ENCODE measurements at places on chromosomes 1 and 21.

- DNase-seq, result no peak
Observed at GRCh38 chr1:91546876-91547275, 46.2 kb downstream of the CDC7 start.

DNA sequence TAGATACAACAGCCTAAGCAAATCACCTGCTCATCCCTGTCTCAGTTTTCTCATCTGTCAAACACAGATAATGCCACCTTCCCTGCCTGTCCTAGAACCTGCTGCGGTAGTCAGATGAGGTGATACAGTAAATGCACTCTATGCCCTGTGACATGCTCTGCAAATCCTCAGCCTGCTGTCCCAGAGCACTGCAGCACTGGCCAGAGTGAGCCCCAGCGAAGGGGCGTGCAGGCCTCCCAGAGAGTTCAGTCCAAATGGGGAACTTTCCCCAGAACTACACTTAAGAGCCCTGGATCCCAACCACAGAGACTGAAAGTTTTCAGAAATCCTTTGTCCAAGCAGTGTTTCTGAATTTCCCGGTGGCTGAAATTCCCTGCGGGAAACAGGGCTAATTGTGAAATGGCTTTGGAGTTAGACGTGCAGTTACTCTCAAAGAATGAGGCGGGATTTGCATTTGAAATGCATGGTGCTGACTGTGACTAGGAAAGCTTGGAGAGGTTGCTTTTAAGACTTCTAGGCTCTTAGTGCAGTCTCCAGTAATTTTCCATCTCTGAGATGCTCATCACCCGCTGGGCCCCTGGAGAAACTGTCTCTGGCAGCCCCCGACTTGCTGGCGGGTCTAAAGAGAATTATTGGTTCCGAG is 206.5 kb upstream of the AJAP1 start:
- no peak for DNase-seq

DNA sequence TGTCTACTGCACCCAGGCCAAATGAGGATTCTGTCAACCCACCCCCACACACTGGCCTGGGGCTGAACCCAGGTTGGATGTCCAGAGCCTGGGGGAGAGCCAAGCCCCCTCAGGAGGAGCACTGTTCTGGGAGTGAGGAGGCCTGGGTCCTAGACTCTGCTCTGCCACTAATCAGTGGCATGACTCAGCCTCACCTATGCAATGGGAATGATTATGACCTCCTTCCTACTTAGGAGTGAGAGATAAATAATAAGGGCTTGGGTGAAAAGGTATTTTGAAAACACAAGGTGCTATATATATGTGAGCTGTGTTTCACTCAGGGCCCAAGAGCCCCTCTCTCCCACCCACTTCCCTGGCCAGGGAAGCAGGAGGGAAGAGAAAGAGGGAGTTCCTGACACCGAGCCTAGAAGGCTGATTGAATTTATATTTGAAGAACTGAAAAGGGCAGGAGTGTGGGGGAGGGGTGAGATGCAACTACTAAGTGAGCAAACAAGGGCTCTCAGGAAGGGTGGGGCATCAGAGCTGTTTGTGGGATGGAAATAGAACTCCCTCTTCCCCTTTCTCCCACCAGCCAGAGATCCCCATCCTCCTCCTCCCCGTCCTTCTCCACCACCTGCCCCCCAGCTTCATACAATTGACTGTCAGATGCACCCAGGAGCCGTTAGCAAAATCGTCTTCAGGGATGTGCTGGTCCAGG is 8.2 kb downstream of the IGSF9 start:
- DNase-seq, result no peak

GRCh38 chr1:164240081-164240480 is 318.9 kb upstream of the PBX1 start:
- no peak for DNase-seq

GRCh38 chr1:38186566-38186965 is 140.0 kb upstream of the POU3F1 start:
- DNase-seq, result no peak

- peak; percentile 92 for DNase-seq
Observed at GRCh38 chr1:155061381-155062150, 2.0 kb upstream of the EFNA4 start.

GRCh38 chr1:241773991-241774390 is 74.0 kb upstream of the EXO1 start:
- DNase-seq, result no peak

- DNase-seq, result no peak
Observed at GRCh38 chr1:173507205-173507846, 30.2 kb downstream of the PRDX6 start.

- no peak for DNase-seq
Observed at GRCh38 chr21:17783481-17784179, 35.5 kb downstream of the C21orf91 start.

- no peak for DNase-seq
Observed at GRCh38 chr21:42271065-42271464, 44.1 kb downstream of the TFF3 start.

- DNase-seq, result no peak
Observed at GRCh38 chr1:100876291-100876690, 18.4 kb downstream of the EXTL2 start.

GRCh38 chr1:5585256-5585655 is 407.0 kb downstream of the NPHP4 start:
- DNase-seq, result no peak

DNA sequence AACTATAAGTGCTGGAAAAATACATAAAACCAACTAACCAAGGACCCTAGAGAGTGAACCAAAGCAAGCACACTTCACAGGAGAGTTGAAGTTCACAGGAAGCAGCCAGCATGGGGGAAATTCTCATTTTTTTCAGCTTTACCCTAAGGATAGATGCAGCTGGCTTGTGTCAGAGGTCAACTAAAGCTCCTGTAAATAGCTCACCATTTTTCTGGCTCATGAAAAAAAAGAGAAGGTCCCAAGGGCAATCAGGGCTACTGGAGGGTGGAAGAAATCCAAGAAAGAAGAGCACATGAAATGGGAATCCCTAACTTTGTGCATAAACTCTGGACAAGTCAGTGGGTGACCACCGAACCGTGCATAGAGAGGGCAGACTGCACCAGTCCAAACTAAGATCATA is 58.3 kb downstream of the KCNJ15 start:
- DNase-seq, result no peak

- no peak for DNase-seq
Observed at GRCh38 chr1:93659822-93660503, 21.7 kb downstream of the BCAR3 start.

GRCh38 chr1:145962157-145963102 is 1.9 kb downstream of the ANKRD34A start:
- no peak for DNase-seq

GRCh38 chr1:181166377-181167196 is 78.1 kb downstream of the IER5 start:
- peak; percentile 45 for DNase-seq

DNA sequence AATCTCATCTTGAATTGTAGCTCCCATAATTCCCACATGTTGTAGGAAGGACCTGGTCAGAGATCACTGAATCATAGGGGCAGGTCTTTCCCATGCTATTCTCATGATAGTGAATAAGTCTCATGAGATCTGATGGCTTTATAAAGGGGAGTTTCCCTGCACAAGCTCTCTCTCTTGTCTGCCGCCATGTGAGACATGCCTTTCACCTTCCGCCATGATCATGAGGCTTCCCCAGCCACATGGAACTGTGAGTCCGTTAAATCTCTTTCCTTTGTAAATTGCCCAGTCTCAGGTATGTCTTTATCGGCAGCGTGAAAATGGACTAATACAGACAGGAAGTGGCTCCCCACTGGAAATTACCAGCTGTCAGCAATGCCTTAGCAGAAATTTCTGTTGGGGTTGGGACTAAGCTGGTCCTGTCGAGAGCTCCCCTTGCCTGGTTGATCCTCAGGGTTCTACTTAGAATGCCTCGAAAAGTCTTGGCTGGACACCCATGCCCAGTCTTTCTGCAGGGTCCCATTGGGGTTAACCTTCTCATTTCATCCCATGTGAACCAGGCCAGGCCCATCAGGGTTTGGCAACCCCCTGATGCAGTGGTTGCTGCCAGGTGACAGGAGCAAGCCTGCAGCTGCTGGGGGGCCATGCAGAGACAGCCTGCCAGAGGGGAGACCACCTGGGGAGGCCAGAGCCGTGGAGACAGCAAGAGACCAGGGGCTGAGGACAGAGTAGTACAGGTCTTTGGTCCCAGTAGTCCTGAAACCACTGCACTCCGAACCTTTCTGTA is 2.8 kb upstream of the ABCG1 start:
- no peak for DNase-seq

- no peak for DNase-seq
Observed at GRCh38 chr1:226044514-226045101, 17.9 kb upstream of the H3-3A start.

DNA sequence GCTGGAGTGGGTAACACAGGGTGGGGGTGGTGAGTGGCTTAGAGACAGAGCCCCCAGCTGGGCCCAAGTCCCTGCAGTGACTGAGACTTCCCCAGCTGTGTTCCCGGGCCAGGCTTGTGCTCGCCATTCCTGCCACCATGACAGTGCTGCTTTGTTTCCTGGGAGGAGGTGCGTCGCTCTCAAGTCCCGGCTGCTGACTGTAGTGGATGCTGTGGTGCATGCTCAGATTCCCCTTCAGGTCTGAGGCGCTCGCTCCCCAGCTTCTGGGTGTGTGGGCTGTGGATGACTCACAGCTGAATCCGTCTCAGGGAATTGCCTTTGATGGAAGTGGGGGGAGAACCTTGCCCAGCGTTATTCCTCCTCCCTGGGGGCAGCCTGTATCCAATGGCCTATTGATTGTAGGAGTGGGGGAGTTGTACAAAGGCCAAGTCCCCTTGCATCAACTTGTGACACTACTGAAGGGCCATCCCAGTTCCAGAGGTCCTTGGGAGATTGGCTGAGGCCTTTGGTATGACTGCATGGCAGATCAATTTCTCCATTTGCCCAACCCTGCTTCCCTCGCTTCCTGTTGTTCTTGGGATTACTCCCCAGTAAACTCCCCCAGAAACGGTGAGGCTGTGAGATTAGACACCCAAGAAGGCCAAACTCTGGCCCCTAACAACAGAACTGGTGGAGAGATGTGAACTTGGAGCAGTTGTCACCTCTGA is 17.8 kb upstream of the POU3F1 start:
- DNase-seq, result no peak

GRCh38 chr21:43916691-43917514 is 51.9 kb downstream of the AGPAT3 start:
- DNase-seq, result no peak

GRCh38 chr1:205570173-205570501 is 61.7 kb downstream of the ELK4 start:
- DNase-seq, result no peak

GRCh38 chr1:179775009-179775408 is 31.9 kb downstream of the FAM163A start:
- DNase-seq, result no peak

DNA sequence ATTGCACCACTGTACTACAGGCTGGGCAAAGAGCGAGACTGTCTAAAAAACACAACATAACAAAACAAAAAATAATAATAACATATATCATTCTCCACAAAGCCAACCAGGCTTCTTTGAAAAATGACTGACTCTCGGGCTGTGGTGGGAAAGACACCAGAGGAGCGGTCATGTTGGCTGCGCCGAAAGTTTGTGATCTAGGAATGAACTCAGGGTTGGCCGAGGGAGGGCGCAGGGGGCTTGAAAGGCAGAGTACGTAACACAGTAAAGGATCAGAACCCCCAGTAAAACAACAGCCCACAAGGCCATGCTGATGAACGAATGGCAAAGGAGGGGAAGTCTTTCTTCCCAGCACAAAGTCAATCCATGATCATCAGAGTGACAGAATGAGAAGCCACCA is 4.7 kb downstream of the SLC35E2B start:
- no peak for DNase-seq

- no peak for DNase-seq
Observed at GRCh38 chr1:14064649-14065442, 364.9 kb downstream of the PRDM2 start.

DNA sequence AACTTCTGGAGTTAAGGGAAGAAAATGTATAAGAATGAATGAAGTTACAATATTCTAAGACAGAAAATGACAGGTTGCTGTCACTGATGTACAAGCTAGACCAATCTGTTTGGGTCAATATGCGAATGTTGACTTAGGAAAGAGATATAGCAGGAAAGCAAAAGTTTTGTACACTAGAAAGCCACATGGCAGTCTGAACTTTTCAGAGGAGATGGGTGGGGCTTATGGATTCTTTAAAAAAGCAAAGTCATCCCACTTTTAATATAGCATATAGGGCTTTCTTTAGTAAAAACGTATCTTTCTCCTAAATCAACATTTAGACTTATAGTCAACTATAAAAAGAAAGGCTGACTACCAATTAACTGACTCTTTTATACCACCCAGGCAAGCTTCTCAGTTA is 381.2 kb downstream of the PTPRC start:
- DNase-seq, result no peak

GRCh38 chr1:20936216-20936615 is 149.1 kb upstream of the HP1BP3 start:
- DNase-seq, result no peak

GRCh38 chr1:203065986-203066385 is 19.8 kb downstream of the MYOG start:
- DNase-seq, result no peak

DNA sequence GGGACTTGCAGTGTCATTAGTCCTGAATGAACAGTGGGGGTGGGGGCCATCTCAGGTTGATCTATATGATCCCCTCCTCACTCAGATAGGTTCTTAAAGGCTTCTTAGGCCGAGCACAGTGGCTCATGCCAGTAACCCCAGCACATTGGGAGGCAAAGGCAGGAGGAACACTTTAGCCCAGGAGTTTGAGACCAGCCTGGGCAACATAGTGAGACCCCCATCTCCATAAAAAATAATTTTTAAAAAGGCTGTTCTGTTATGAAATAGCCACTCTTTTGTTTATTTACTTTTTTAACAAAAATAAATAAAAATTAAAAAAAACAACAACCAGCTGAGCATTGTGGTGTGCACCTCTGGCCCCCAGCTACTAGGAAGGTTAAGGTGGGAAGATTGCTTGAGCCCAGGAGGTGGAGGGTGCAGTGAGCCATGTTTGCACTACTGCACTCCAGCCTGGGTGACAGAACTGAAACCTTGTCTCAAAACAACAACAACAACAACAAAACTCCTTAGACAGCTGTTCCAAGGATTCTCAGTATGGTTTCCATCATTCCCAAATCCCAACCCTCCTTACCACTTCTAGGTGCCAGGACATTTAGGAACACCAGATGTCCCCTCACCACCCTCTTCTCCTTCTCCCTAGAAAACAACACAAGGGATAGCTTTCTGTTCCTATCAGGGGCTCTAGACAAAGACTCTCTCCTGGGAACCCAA is 2.0 kb upstream of the TRAPPC3 start:
- DNase-seq, result no peak

- no peak for DNase-seq
Observed at GRCh38 chr1:12798911-12799310, 7.7 kb downstream of the PRAMEF1 start.

DNA sequence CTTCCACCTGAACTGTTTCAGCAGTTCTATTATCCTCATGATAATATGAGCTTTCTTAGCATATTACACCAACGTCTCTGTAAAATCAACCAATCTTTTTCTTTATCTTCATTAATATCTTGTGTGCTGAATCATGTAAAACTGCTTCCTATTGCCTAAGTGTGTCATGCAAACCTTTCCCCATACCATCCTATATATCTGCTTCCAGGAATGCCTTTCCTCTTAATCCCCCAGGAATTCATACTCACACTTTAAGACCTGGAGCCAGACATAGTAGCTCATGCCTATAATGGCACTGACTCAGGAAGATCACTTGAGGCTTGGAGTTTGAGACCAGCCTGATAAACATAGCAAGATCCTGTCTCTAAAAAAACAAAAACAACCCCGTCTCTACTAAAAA is 183.9 kb downstream of the NRIP1 start:
- no peak for DNase-seq

Data from activated naive CD8-positive, alpha-beta T cell treated with anti-CD3 and anti-CD28 coated beads, Interleukin-2, amount 50 U/mL, for 16 hours (primary cell).